ENCODE measurements at places on chromosomes 6 and 20.

GRCh38 chr6:20542927-20543602, 8.8 kb downstream of the CDKAL1 start:
- peak; percentile 48 for DNase-seq

DNA sequence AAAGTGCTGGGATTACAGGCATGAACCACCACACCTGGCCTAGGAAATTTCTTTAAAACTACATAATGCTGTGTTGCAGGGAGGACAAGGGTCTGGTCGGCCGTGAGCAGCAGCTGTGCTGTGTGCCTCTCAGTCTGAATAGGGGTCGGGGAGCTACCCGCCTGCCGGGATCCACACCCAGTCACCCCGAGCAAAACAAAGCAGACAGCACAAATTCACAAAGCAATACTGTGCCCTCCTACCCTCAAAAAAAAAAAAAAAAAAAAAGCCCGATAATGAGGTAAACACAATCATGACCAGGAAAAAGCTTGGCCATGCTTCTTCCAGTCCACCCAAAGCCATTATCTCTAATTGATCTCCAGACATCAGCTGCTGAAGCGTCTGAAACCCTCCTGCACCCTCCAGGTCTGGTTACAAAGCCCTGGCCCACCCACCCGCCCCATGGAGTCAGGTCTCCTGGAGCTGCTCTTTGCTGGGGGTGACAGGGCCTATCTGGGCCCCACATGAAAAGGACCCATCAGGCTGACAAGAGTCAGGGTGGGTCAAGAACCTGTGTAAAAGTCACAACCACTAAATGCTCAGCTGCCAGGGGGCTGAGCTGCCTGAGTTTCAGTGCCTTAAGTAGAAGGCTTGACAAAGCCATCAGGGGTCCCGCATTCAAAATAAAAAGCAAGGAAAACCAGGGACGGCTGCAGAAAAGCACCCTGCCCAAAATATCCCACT, 88.2 kb downstream of the NOL4L start:
- DNase-seq: no peak

DNA sequence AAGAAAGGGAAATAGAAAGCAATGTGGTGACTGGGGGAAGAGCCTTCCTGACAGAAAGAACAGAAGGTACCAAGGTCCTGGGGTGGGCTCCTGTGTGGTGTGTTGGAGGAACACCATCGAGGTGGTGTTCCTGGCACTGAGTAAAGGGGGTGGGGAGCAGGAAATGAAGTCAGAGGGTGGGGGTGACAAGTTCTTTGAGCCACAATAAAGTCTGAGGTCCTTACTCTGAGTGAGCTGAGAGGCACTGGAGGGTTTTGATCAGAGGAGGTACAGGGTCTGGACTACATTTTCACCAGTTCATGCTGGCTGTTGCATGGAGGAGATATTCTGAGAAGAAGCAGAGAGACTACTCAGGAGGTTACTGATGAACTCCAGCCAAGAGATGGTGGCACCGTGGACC, 198.2 kb downstream of the GMPR start:
- no peak for DNase-seq

GRCh38 chr6:16770701-16771569, 9.7 kb upstream of the ATXN1 start:
- peak; percentile 85 for DNase-seq

Data from AG10803 (cell line).